ENCODE measurements at places on chromosomes 12 and 14. TPM values are rescaled to one million over a fixed set of nuclear protein-coding genes. Genes with fewer than 3 reads are reported as not detected.

DNA sequence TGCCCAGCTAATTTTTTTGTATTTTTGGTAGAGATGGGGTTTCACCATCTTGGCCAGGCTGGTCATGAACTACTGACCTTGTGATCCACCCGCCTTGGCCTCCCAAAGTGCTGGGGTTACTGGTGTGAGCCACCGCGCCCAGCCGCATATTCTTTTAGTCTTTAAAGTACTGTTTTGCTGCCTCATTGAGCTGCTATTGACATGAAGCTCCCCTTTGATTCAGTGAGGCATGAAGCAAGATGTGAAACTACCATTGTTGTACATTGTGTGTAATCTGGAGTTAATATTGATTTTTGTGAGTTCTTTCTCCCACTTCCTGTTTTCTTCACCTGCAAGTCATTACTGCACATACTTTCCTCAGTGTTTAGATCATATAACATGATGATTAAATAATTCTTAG, 80.8 kb downstream of the MNAT1 start:
- peaks cover 14% of the 10 kb centered on the region for H3K36me3 ChIP-seq
- H3K27ac ChIP-seq, result no peak overlapping the region

Gene AQP6
- total RNA-seq, result 0.21 TPM

- H3K27me3 ChIP-seq, result no peaks in the 10 kb centered on the region
- H3K36me3 ChIP-seq, result no peaks in the 10 kb centered on the region
- peaks cover 4% of the 10 kb centered on the region for H3K4me1 ChIP-seq
- no peak overlapping the region for H3K27ac ChIP-seq
Measured at GRCh38 chr12:92414170-92415070, 268.8 kb upstream of the BTG1 start.

Gene SRRM4
- 10.8 TPM for total RNA-seq

DNA sequence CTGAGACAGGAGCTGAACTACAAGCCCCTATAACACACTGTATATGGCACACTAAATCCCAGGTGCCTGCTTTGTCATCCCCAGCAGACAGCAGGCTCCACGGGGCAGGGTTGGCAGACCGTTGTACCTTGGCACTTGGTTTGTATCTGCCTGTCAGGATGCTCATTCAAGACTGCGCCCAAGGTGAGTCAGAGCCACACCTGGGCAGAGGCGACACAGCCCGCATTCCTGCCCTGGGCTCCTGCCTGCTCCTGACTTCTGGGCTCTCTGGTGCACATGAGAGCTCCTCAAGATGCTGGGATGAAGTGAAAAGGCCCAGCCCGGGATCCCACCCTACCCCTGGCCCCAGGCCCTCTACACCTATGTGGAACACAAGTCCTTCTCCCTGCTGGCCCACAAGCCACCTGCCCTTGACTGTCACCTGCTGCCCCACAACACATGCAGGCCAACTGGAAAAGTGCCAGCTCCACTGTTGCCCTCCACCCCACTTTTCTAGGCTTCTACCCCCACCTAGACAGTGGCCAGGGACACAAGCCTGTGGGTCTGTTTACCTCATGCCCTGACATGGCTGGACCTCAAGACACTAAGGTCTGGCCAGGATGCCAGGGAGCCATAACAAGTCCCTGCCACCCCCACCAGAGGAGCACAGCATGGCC, 30.8 kb upstream of the PNMA1 start:
- H3K4me1 ChIP-seq, result peaks cover 59% of the 10 kb centered on the region
- H3K27me3 ChIP-seq, result no peaks in the 10 kb centered on the region
- H3K36me3 ChIP-seq, result no peaks in the 10 kb centered on the region
- peak overlapping the region; percentile 27 for H3K4me3 ChIP-seq

DNA sequence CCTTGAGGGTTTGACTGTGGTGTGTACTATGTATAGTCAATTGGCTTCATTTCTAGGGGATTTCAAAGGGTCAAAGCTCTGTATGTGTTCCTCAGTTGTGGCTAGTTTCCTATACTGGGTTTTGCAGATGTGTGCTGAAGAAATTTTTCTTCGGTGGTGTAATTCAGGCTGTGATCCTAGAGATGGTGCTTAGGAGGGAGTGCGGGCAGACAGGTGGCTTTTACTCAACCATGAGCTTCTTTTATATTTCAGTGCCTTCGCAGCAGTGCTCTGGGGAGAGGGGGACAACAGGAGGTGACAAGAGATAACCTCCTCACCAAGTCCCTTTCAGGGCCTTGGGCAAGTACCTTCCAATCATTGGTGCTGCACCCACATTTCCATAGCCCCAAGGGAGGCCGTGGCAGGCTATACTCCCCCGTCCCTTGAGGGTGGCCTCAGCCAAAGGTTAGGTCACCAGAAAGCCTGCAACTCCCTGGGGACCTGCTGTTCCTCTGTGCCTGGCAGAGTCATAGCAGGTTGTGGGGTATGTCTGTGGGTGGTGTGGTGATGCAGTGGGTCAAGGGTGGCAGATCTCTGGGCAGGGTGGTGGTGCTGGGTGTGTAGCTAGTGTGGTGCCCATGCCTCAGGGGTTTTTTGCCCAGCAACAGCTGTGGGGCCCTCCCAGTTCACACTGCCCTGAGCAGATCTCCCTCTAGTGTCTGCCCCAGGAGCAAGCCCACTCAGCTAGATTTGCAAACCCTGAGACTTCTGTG, 37.0 kb upstream of the TMX1 start:
- H3K27me3 ChIP-seq, result no peaks in the 10 kb centered on the region
- no peaks in the 10 kb centered on the region for H3K4me1 ChIP-seq
- H3K36me3 ChIP-seq, result no peaks in the 10 kb centered on the region
- H3K27ac ChIP-seq, result peak overlapping the region; percentile 83
- no peak overlapping the region for H3K4me3 ChIP-seq
- no peak for DNase-seq

DNA sequence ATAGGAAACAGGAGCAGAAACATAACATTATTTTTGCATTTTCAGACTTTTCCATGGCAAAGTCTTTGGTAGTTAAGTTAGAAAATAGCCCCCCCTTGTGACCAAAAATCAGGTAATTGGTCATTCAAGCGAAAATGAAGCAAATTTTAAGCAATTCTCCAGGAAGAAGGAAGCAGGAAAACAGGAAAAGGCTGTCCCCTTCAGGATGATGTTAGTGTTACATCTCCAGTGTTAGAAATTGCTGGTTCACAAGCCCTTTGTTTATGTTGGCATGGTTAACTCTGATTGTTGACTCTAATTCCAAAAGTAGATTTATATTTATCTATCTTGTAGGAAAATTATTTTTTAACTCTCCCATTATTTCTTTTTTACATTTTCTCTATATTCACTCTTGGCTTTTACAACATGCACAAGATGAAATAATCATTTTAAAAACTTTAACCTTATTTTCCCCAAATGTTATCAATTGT, 18.8 kb upstream of the GAS2L3 start:
- no peaks in the 10 kb centered on the region for H3K27me3 ChIP-seq
- peaks cover 10% of the 10 kb centered on the region for H3K4me1 ChIP-seq
- no peak overlapping the region for H3K27ac ChIP-seq
- H3K36me3 ChIP-seq, result no peaks in the 10 kb centered on the region
- DNase-seq, result peak; percentile 50
